Occipital lobe (tissue), 3 donors: ENCODE measurements at places on chromosomes 12 and 14. TPM values are rescaled to one million over a fixed set of nuclear protein-coding genes. Genes with fewer than 3 reads are reported as not detected.

Gene TGM1
- 0.94 TPM for total RNA-seq

Gene SLC10A1
- total RNA-seq, result not detected

Gene LBHD2
- total RNA-seq, result not detected

Gene HECTD4
- total RNA-seq, result 113 TPM

Gene LTB4R
- total RNA-seq, result 1.6 TPM

Gene FCF1
- 15.6 TPM for total RNA-seq

Gene FOXG1
- 75.5 TPM for total RNA-seq

Gene LRFN5
- 93.0 TPM for total RNA-seq

Gene AVPR1A
- 7.6 TPM for total RNA-seq

Gene CIT
- total RNA-seq, result 13.3 TPM

Gene ESPL1
- total RNA-seq, result 1.7 TPM

Gene CDCA3
- total RNA-seq, result 3.9 TPM

Gene EML5
- total RNA-seq, result 30.3 TPM

Gene CRIP1
- total RNA-seq, result 0.94 TPM

Gene LMO3
- 363 TPM for total RNA-seq

- no peak for DNase-seq
Observed at GRCh38 chr14:50366115-50366514, 30.6 kb downstream of the CDKL1 start.

GRCh38 chr12:26878661-26879119 lies 45.7 kb upstream of the ITPR2 start:
- DNase-seq, result peak; percentile 45

- DNase-seq, result no peak
Observed at GRCh38 chr12:92000597-92000996, 145.0 kb downstream of the BTG1 start.

GRCh38 chr12:1851151-1851701 lies 30.9 kb downstream of the LRTM2 start:
- no peak for DNase-seq

- no peak for DNase-seq
Observed at GRCh38 chr12:70468741-70469140, 102.7 kb downstream of the KCNMB4 start.

GRCh38 chr12:3110578-3110977 lies 33.4 kb downstream of the TSPAN9 start:
- no peak for DNase-seq

DNA sequence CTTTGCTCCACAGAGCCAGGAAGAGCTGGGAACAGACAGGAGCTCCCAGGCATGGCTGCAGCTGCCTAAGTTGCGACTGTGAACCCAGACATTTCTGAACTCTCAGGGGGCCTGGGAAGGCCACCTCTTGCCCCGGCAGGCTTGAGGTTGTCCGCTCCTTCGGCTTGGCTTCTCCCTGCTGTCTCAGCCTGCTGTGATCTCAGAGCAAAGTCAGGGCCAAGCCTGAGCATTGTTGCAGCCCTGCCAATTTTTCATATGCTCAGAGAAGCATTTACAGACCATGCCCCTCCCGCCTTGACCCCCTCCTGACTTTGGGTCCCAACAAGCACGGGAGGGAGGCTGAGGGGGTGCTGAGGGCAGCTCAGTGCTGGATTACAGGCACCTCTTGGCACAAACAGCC lies 1439.1 kb upstream of the FLRT2 start:
- DNase-seq, result no peak

- DNase-seq, result no peak
Observed at GRCh38 chr12:60112763-60113162, 516.9 kb downstream of the SLC16A7 start.

GRCh38 chr14:96384740-96385139 lies 7.2 kb upstream of the AK7 start:
- no peak for DNase-seq

GRCh38 chr14:95387826-95388445 lies 68.2 kb upstream of the CLMN start:
- DNase-seq, result no peak

GRCh38 chr12:63155375-63155774 lies 4.4 kb upstream of the AVPR1A start:
- DNase-seq, result no peak

GRCh38 chr12:2163177-2163941 lies 110.6 kb downstream of the CACNA1C start:
- no peak for DNase-seq

- no peak for DNase-seq
Observed at GRCh38 chr12:6363330-6364043, 11.9 kb downstream of the SCNN1A start.

GRCh38 chr14:52244997-52245396 lies 22.5 kb upstream of the PTGDR start:
- DNase-seq, result no peak

- DNase-seq, result no peak
Observed at GRCh38 chr14:35409595-35409994, 5.0 kb upstream of the NFKBIA start.

- DNase-seq, result no peak
Observed at GRCh38 chr14:78491048-78491447, 320.9 kb downstream of the NRXN3 start.

DNA sequence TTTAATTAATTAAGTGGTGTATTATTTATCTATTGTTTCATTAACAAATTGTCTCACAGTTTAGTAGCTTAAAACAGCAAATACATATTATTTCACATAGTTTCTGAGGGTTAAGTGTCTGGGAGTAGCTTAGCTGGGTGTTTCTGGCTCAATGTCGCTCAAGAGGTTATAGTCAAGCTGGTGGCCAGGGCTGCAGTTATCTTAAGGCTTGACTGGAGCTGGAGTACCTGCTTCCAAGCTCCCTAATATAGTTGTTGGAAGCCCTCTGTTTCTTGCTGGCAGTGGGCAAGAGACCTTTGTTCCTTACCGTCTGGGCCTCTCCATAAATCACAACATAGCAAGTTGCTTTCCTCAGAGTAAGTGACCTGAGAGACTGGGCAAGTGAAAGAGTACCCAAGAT lies 66.6 kb downstream of the RAD51B start:
- no peak for DNase-seq

DNA sequence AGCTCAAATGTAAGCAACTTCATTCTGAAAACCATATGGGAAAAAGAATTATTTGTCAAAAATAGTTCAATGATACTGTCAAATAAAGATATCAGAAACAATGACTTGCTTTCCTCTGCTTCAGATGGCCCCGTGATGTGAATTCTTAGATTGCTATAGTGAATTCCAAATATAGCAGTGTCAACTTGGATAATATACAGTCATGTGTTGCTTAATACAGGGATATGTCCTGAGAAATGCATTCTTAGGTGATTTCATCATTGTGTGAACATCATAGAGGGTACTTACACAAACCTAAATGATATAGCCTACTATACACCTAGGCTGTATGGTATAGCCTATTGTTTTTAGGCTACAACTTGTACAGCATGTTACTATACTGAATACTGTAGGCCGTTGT lies 108.7 kb upstream of the MIS18BP1 start:
- no peak for DNase-seq

DNA sequence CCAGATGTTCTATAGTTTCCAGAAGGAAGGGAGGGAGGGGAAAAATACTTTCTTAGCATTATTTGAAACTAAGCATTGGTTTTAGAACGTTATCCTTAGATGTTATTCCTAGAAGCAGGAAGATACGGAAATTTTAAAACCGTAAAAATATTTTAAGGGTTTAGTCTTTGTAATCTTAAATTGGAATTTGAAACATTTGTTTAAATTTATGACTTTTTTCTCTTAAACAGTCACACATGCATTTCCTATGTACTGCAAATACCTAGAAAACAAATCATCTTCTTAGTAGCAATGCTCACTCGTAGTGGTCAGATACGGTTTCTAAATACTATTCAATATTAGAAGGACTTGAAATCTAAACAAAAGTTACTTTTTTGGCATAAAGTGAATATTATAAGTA lies 282.0 kb downstream of the ERC1 start:
- DNase-seq, result no peak

GRCh38 chr12:57591782-57592325 lies 862 bp downstream of the PIP4K2C start:
- DNase-seq, result no peak

DNA sequence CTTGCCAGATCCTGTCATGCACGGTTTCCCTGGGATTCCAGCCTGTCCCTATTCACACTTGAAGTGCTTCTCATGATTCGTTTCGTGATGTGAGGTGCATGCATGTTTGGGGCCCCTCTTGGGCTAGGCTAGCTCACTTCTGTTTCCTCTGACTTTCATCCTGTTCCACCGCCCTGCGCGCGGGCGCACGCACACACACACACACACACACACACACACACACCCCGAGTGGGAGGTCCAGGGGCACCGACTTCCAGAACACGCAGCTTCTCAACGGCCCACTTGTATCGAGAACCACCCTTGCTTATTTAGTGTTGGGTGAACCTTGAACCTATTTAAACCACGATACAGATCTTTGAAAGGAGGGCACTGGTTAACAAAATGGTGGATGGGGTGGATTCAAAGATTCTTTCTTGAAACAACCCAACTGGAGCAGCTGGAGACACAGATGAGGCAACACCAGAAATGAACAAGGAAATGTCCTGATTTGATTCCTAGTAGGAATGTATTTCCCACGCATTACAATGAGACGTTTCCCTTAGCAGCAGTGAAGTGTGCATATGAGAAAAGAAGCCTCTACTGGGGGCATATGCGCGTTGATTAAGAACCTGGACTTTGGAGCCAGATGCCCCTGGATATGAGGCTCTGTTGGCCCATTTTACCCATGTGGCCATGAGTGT lies 16.3 kb downstream of the ELK3 start:
- DNase-seq, result no peak

DNA sequence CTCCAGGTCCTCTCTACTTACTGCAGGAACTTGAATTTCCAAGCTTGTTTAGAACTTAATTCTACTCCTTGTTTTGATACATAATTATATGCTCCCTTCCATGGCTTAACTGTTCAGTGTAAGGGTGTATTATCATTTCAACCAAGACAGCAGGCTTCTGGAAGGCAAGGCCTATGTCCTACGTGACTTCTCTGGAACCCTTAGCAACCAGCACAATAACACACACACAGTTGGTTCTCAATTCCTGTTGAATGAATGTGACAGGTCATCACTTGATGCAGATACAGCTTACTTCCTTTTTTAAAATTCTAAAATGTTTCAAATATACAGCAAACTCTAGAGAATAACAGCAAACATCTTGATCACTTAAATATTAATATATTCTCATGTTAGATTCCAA lies 77.7 kb upstream of the COCH start:
- DNase-seq, result no peak

DNA sequence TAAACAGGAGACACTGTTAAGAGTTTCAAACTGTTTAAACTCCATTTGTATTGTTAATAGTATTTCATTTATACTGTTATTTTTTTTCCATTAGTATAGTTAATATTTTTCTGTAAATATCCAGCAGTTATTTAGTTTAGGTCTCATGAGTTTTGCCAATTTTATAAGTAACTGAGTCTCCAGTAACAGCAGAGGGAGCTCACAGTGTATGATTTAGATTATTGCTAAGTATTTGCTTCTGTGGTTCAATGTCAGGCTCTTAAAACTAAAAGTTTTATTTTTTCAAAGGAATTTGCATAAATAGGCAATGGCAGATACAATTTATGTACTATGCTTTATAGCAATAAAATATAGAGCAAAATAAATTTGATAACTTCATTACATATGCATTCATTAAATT lies 209.7 kb downstream of the ATXN7L3B start:
- DNase-seq, result no peak

DNA sequence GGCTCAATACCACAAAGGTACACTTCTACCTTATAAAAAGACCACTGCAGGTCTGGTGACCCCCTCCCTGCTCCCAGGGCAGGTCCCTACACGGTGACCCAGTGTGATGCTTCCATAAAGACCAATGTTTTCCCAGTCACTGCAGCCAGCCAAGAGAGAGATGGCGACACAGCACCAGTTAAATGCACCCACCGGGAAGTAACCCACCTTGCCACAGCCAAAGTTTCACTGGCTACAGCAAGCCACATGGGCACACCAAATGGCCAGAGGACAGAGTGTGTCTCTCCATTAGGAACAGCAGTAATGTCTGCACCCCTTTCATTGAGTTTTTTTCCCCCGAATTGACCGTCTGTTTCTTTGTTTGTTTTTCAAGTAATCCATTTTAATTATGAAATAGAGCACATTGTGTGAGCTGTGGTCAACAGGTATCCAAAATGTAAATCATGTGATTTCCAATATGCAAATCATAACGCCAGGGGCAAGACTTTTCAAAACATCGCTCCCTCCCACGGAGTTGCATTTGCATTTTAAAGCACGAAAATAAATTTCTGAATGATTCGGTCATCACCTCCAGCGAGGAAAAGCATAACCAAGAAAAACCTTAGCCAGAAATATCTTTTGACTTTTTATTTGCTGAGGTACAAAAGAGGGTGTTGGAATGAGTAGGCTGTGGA lies 48.9 kb upstream of the EML1 start:
- no peak for DNase-seq
